ENCODE measurements at places on chromosomes 12 and 14.

GRCh38 chr14:20711685-20712084 is 23.1 kb downstream of the ANG start:
- peak; percentile 78 for DNase-seq

DNA sequence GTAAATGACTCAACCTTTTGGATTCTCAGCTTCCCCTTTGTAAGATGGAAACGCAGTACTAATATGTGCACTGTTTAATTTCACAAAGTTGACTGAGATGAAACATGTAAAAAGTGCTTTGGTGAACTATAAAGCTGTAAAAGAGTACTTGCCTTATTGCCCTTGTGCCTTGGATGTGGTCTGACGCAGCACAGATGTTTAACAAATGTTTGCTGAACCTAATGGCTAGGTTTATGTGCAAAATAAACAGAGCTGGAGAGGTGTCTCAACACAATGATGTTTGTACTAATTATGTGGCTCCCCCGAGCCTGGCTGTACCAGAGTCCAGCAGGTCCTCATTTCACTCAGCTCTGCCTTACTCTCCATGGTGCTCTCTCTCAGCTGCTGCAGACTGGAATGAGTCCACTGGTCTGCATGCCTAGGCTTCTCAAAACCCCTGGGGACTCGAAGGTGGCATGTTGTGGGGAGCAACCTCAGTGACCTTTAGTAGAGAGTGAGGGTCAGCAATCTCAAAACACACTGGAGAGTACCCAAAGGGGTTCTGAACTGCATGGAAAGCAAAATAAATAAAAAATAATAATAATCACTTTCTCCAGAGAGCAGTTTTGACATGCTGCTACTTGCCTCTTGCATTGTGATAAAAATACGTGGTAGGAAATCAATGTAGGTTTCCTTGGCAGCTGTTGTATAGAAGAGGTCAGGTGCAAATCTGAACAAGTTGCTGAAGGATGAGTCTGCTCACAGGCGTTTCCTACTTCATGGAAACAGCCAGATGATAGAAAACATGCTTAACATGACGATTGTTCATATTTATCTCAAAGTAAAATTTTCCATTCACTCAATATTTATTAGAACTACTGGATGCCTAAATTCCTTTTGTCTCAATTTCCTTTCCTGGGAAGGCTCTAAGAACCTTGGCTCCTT is 8.5 kb upstream of the AMIGO2 start:
- no peak for DNase-seq

GRCh38 chr12:49212572-49212971 is 23.7 kb upstream of the TUBA1A start:
- DNase-seq: no peak

GRCh38 chr14:65469903-65470302 is 57.4 kb downstream of the FUT8 start:
- no peak for DNase-seq

DNA sequence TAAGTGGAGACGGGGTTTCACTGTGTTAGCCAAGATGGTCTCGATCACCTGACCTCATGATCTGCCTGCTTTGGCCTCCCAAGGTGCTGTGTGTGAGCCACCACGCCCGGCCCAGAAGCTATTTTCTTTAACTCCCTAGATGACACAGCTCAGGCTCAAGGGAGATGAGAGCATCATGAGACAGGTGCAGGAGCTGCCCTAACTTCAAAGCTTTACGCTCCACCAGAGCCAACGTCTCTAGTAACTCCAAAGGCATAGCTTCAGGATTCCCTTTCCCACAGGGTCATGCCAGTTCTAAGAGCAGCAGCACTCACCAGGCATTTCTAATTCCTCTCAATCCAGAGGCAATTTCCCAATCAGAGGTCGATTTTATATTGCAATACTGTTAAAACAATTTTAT is 21.0 kb downstream of the NDUFA12 start:
- no peak for DNase-seq

DNA sequence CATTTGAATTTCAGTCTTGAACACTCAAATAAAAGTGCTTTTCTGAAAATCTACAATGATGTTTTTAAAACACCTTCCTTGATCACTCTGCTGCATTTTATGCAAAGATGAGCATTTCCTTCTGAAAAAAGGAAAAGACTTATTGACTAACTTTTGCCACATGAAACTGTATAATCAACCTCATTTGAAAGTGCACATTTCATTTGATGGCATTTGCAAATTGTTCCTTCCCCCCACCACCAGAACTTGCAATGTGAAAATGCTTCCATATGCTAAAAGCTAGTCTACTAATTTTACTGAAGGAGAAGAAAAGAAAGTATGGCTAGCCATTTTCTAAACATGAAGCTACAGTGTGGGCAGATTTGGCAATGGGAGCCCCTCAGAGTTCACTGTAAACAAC is 159.2 kb downstream of the RAD51B start:
- no peak for DNase-seq

GRCh38 chr14:103606963-103607668 is 21.9 kb upstream of the KLC1 start:
- DNase-seq: peak; percentile 35

- no peak for DNase-seq
These were observed 163.7 kb upstream of the IGF1 start for GRCh38 chr12:102643879-102644575.

DNA sequence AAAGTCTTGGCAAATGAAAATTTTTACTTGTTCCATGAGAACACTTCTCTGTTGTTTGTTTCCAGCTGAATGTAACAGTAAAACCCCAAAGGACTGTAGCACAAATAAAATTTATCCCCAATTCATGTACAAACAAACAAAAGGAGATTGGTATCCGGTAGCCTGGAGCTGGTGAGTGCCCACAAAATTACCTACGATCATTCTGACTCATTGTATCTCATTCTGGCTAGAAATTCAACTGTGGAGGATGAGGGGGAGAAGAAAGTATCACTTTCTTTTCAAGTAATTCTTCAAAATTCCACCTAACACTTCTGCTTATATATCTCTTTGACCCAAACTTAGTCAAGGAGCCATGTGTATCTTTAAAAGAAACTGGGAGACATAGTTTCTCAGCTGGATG is 268.5 kb downstream of the ALG10B start:
- DNase-seq: no peak

GRCh38 chr14:73742520-73743238 is 28.5 kb upstream of the PNMA1 start:
- DNase-seq: no peak

DNA sequence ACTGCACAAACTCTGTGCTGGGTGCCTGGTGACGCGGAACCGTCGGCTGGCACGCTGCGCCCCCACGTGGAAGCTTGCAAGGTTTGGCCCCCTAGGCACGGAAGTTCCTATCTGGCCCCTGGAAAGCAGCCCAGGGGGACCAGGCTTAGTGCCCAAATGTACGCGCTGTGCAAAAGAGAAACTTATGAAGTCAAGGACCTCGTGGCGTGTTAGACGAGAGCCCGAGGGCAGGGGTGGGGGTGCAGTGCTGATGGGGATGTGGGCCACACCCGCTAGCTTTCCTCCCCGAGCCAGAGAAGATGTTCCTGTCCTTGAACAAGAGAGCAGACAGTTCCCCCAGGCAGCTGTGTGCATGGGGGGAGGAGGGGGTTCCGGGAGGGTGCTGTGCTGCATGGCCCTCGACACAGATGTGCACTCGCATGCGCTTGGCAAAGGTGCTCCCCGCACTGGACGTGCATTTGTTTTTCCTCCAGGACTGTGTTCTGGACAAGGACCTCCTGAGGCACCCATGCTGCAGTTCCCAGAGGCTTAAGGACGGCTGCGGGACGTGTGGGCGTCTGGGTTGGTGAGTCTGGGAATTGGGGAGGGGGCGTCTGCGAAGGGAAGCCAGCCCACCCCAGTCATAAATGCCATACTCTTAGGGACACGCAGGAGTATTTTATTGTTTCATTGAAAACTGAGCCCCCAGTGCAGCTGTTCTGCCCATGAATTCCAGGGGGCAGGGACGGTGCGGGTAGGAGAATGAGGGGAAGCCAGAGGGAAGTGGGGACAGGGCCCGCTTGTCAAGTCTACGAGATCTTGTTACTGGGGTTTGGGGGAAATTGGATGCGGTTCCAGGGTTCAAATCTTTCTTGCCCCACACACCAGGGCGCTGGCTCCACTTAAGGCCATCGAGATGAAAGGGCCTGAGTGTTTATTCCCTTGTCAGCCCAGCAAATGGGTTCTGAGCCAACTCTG is 80.0 kb downstream of the NTF3 start:
- peak; percentile 49 for DNase-seq

DNA sequence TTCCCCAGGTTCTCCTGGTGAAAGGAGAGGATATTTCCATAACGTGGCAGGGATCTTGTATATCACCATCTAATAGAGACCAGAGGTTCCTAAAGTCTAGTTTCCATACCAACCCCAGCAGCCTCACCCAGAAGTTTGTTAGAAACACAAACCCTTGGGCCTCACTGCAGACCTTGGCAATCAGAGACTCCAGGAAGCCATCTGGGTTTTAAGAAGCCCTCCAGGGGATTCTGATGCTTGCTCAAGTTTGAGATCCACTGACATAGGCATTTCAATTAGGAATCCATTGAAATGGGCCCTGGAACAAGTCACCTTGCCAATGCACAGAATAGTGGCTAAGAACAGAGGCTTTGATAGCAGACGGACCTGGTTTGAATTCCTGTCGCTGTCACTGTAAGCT is 2.2 kb upstream of the CMKLR1 start:
- no peak for DNase-seq

DNA sequence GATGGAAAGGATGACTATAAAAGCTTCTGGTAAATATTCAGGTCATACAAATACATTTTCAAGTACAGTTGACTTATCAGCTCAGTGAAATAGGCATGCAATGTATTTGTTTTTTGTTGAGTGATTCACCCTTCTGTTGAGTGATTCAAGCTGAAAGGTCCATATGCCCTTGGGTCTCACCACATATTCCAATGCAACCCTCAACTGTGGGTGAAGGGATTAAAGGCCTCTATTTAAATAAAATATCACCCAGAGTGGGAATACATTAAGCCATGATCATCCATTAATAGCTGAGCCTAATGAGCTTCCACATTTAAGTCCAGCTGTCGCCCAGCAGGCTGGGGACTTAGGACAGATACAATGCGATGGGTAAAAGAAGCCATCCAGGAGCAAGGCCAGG is 120.2 kb downstream of the CRACR2A start:
- DNase-seq: no peak

DNA sequence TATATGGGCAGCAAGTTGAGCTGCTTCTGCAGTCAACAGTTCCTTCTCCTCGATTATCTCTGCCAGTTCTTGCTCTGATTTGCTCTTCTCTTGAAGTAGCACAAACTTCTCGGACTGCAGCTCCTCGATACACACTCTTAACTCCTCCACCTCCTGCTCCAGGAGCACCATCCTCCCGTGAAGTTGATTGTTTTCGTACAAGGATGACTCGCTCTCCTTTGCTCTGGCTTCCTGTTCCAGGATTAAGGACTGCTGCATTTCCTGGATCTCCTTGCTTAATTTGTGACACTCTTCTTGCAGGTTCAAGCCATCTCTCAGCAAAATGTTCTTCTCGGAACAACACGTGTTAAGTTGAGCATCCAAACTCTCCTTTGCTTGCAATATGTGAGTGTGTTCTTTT is 56.2 kb upstream of the VPS33A start:
- DNase-seq: no peak

DNA sequence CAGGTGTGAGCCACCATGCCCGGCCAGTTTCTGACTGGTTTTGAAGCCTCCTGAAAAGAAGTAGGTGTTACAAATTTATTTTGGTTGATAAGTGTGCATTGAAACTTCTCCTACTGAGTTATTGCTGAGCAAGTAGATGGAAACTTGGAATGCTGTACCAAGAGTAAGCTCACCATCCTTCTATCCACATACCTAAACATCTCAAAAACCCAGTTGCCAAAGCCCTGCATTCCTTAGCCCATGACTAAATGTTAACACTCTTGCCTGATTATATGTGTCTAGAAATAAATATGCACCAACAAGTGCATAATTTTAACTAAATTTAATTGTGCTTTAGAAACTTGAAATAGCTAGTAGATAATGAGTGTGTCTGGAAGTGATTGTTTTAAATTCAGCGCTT is 357.8 kb downstream of the DUSP6 start:
- DNase-seq: no peak

GRCh38 chr14:84963518-84963917 is 566.4 kb upstream of the FLRT2 start:
- DNase-seq: no peak

- DNase-seq: no peak
These were observed 45.4 kb downstream of the PHLDA1 start for GRCh38 chr12:75986001-75986746.

DNA sequence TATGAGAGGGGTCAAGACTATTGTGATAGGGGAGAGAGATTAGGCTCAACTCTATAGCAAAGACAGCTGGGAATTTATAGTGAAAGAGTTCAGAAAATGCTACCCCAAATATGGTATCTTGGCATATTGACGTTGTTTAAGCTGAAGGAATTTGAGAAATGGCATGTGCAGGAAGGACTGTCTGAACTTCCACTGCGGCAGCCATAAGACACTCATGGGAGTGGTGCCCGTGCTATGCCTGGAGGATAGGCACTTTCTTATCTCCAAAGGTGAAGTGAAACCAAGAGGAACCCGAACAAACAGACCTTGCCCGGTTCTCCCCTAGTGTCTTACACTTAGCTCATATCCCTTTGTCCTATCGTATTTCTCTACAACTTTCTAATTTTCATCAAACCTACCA is 390.3 kb downstream of the TMTC2 start:
- no peak for DNase-seq

DNA sequence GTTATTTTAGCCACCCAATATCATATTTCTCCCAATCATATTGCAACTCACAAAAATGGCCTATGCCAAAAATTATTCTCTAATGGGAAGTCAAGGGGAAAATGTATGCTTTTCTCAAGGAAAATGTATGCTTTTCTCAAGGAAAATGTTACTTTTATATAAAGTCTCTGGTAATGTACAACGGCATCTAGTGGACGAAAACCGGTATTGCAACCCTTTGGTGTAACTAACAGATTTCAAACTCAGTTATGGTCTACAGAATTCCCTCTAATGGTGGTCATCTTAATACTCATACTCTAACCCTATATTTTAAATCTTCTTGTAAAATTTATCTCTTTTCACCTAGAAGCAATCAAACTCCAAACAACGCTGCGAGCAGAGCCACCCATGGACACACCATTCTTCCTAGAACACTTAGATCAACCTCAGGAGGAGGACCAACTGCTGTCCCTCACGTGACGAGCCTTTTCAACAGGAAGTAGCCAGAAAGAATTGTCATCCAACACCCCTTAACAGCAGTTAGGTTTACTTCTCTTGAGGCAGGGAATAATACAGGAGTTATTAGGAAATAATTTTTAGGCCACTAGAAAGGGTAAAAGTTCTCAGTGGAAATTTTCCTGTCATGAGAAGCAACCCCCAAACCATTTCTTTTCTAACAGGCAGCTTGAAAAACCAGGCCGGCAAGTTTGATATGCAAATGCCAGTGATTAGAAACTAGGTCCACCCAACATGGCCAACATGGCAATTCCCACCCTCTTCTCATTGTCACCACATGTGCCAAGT is 20.1 kb downstream of the APOBEC1 start:
- peak; percentile 53 for DNase-seq

DNA sequence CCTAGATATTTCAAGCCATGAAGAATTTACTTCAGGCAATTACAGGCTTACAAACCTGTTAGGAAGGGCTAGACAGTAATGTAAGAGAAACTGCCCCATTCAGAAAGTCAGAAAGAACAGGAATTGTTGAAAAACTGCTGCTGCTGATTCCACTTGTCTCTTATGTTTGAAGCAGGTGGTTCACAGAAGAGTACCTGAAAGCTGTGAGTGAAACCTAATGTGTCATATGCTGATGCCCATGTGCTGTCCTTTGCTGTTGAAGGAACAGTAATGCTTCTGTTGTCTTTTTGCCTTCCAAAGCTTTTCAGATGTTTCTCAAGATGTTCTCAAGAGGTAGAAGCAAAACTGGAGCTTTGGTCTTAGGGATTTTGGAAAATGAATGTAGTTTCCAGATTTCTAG is 39.0 kb downstream of the MNAT1 start:
- no peak for DNase-seq
